ENCODE measurements at places on chromosomes 1 and 21. TPM values are rescaled to one million over a fixed set of nuclear protein-coding genes. Genes with fewer than 3 reads are reported as not detected.

The B3GALT2 gene
- total RNA-seq = 37.2 TPM

The LDLRAD2 gene
- total RNA-seq = 0.42 TPM

The SLC37A1 gene
- total RNA-seq = 18.1 TPM

The LACTBL1 gene
- total RNA-seq = not detected

The ERICH3 gene
- 32.6 TPM for total RNA-seq

The DMBX1 gene
- not detected for total RNA-seq

The TRIM58 gene
- 3.7 TPM for total RNA-seq

The CR1L gene
- not detected for total RNA-seq

The GRIK3 gene
- 34.8 TPM for total RNA-seq

The AMY1A gene
- not detected for total RNA-seq

The RGS1 gene
- total RNA-seq = 3.0 TPM

The NBPF26 gene
- total RNA-seq = 32.8 TPM

The RAB13 gene
- total RNA-seq = 19.1 TPM

The EPS8L3 gene
- not detected for total RNA-seq

The OR2AK2 gene
- 4.2 TPM for total RNA-seq

The MANEAL gene
- total RNA-seq = 26.3 TPM

The MTMR11 gene
- total RNA-seq = 25.7 TPM

The PLEKHG5 gene
- 38.7 TPM for total RNA-seq

The SPATA1 gene
- not detected for total RNA-seq

The NT5C1A gene
- total RNA-seq = 21.3 TPM

The BCAS2 gene
- 51.0 TPM for total RNA-seq

The RUNX3 gene
- 2.1 TPM for total RNA-seq
